ENCODE measurements at places on chromosomes 4 and X.

DNA sequence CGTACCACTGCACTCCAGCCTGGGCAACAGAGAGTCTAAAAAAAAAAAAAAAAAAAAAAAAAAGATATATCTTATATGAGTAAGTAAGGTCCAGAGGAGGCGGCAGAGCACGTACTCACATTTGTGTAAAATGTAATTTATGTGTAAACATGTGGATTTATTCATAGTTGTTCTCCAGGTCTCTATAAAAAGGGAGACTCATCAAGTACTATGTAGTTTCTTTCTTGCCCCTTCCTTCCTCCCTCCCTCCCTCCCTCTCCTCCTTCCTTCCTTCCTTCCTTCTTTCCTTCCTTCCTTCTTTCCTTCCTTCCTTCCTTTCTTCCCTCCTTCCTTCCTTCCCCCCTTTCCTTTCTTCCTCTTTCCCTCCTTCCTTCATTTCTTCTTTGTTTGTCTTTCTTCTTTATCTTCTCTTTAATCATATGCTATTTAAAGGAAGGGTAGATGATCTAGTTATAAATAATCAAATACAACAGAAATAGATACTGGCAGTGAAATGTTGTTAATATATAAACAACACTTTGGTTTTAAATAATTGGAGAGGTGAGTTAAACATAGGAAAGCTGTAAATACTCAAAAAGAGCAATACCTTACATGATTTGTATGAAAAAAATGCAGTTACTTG is 344.8 kb downstream of the ANK2 start:
- DNase-seq = no peak

- no peak for DNase-seq
Observed at GRCh38 chrX:13650318-13650717, 2.6 kb upstream of the TCEANC start.

- peak; percentile 19 for DNase-seq
Observed at GRCh38 chrX:17192106-17192505, 182.9 kb upstream of the NHS start.

GRCh38 chr4:169861593-169861992 is 103.8 kb upstream of the HPF1 start:
- no peak for DNase-seq

GRCh38 chr4:38939165-38939564 is 71.6 kb downstream of the FAM114A1 start:
- no peak for DNase-seq

GRCh38 chr4:153521999-153522801 is 56.0 kb downstream of the TMEM131L start:
- no peak for DNase-seq

DNA sequence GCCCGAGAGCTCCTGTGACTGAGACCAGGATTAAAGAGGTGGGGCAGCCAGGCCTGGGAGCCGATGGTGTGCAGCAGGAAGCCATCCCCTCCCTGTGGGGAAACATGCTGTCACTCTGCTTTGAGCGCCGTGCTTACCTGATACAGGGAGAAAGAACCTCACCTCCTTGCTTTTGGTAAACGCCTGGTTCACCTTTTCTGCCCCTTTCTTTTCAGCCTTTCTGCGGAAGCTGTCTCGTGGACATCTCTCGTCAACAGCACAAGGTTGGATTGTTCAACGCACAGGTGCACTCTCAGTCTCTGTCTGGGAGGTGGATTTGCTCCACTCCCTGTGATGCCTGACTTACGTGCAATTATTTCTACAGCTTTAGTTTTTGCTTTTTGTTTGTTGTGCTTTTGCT is 12.0 kb downstream of the ZFYVE28 start:
- no peak for DNase-seq

DNA sequence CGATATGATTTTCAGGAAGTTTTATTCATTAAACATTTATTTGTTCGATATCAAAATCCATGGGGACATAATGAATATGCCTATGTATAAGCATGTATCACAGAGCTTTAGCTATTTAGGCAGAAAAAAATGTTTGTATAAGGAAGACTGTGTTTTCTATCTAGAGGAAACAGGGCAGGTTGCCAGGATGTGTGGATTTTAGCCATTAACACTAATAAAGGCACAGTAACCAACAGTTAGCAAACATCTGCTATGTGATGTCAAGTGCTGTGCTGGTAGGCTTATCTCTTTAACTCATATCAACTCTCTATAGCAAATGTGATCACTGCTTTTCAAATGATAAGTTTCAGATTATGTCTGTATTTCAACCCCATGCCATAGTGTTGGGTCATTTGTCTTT is 708.9 kb upstream of the HS3ST1 start:
- no peak for DNase-seq

All from astrocyte of the cerebellum (primary cell).